ENCODE measurements at places on chromosomes 5 and 9. TPM values are rescaled to one million over a fixed set of nuclear protein-coding genes. Genes with fewer than 3 reads are reported as not detected.
A peak's percentile ranks its signal among the peaks of the same experiment; 100 is the strongest.

Gene MYOZ3
- total RNA-seq, result not detected

Gene FOXD4L6
- not detected for total RNA-seq

- peaks cover 4% of the 10 kb centered on the region for H3K27me3 ChIP-seq
- DNase-seq, result no peak
- H3K4me1 ChIP-seq, result peaks cover 13% of the 10 kb centered on the region
- no peaks in the 10 kb centered on the region for H3K36me3 ChIP-seq
Measured at GRCh38 chr9:87973730-87974292, 522 bp downstream of the CDK20 start.

GRCh38 chr5:36881807-36882206, 5.2 kb downstream of the NIPBL start:
- no peak overlapping the region for H3K4me3 ChIP-seq
- H3K4me1 ChIP-seq, result peaks cover 44% of the 10 kb centered on the region
- H3K27ac ChIP-seq, result no peak overlapping the region
- H3K36me3 ChIP-seq, result peaks cover 22% of the 10 kb centered on the region
- H3K27me3 ChIP-seq, result no peaks in the 10 kb centered on the region

GRCh38 chr5:100165309-100165708, 369.9 kb upstream of the FAM174A start:
- H3K4me1 ChIP-seq, result no peaks in the 10 kb centered on the region
- no peak for DNase-seq
- no peak overlapping the region for H3K27ac ChIP-seq
- no peaks in the 10 kb centered on the region for H3K27me3 ChIP-seq
- H3K36me3 ChIP-seq, result no peaks in the 10 kb centered on the region

Gene GBGT1
- total RNA-seq, result 4.1 TPM

GRCh38 chr9:102456562-102456961, 538.6 kb upstream of the CYLC2 start:
- H3K36me3 ChIP-seq, result no peaks in the 10 kb centered on the region
- H3K27ac ChIP-seq, result no peak overlapping the region
- no peak overlapping the region for H3K4me3 ChIP-seq
- no peaks in the 10 kb centered on the region for H3K4me1 ChIP-seq

DNA sequence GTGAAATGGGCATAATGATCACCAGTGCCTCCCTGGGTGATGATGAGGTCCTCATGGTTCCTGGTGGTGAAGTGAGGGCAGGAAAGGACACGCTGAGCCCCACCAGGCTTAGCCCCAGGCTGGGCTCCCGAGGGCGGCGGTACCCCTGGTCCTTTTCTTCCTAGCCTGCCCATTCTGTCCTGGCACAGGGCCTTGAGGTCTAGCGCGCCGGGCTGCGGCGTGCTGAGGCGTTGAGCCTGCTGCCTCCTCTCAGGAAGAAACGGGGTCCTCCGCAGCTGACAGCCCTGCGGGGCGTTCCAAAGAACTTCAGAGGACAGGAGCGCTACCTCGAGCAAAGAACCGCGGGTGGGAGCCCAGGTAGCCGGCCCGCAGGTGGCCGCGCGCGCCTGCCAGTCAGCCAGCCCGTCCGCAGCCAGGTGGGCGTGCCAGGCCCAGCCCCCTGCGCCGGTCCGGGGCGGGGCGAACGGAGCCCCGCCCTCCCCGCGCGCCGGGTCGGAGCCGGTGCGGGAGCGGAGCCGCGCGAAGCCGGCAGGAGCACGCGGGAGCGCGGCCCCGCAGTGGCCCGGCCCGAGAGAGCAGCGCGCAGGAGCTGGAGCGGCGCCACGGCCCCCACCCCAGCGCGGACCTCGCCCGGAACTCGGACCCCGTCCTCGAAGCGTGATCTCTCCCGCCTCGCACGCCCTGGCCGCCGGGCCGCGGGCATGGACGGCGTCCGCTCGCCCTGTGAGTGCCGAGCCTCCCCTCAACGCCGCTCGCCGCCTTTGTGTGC, at the start of gene WNK2:
Gene WNK2 (plus strand): TSS at position 477 of the 769 bp plus-strand sequence. CDS start 791 bp downstream, outside the sequence.
- no peak within 1 kb of the TSS for H3K27ac ChIP-seq
- peak; percentile 30 for DNase-seq
- peaks cover 49% of the 10 kb centered on the region for H3K27me3 ChIP-seq
- H3K4me1 ChIP-seq, result peaks cover 8% of the 10 kb centered on the region
- H3K36me3 ChIP-seq, result no peaks in the 10 kb centered on the region

DNA sequence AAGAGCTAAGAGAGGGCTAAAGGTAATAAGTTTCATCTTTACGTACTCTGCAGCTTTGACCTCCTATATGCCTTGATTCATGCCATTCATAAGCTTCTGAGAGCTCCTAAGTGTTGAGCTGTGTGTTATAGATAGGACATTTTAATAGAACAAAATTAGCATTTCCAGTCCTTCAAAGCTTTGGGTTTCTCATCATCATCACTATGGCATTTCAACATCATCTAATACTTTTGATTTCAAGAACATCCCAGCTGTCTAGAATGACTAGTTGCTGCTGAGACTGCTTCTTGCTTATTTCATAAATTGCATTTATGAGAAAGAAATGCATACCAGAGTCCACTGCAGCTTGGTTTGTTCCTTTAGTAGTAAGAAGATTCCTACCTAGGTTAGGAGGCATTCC, 201.7 kb downstream of the SGCD start:
- no peaks in the 10 kb centered on the region for H3K4me1 ChIP-seq
- no peak for DNase-seq

DNA sequence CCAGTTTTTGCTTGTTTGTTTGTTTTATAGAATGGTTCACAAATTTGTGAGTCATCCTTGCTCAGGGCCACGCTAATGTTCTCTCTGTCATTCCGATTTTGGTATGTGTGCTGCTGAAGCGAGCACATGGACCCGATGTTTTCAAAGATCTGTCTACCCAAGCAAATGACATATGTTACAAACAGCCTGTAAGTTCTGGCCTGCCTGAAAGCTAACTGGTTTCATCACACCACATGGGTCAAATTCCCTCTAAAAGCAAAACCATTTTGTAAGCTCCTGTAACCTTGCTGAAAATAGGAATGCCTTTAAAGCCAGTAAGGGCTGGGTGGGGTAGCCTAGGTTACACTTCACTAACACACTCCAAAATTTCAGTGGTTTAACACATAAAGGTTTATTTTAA, 25.4 kb downstream of the DMRT3 start:
- H3K36me3 ChIP-seq, result no peaks in the 10 kb centered on the region
- peaks cover 8% of the 10 kb centered on the region for H3K4me1 ChIP-seq
- DNase-seq, result no peak
- no peaks in the 10 kb centered on the region for H3K27me3 ChIP-seq
- H3K27ac ChIP-seq, result no peak overlapping the region

Gene TRIM14
- total RNA-seq, result 85.2 TPM

- no peak overlapping the region for H3K27ac ChIP-seq
- H3K36me3 ChIP-seq, result no peaks in the 10 kb centered on the region
- H3K4me3 ChIP-seq, result no peak overlapping the region
- no peak for DNase-seq
- no peaks in the 10 kb centered on the region for H3K27me3 ChIP-seq
Measured at GRCh38 chr9:116383936-116384335, 230.3 kb downstream of the PAPPA start.

GRCh38 chr5:2140501-2141175, 257.9 kb upstream of the IRX4 start:
- H3K4me3 ChIP-seq, result no peak overlapping the region
- no peaks in the 10 kb centered on the region for H3K27me3 ChIP-seq
- no peak for DNase-seq
- no peak overlapping the region for H3K27ac ChIP-seq
- no peaks in the 10 kb centered on the region for H3K36me3 ChIP-seq
- no peaks in the 10 kb centered on the region for H3K4me1 ChIP-seq

GRCh38 chr5:158351485-158352125, 492.7 kb upstream of the CLINT1 start:
- no peak for DNase-seq
- no peaks in the 10 kb centered on the region for H3K36me3 ChIP-seq
- no peaks in the 10 kb centered on the region for H3K4me1 ChIP-seq
- H3K27me3 ChIP-seq, result no peaks in the 10 kb centered on the region
- H3K4me3 ChIP-seq, result no peak overlapping the region
- no peak overlapping the region for H3K27ac ChIP-seq

- no peaks in the 10 kb centered on the region for H3K36me3 ChIP-seq
- H3K4me3 ChIP-seq, result no peak overlapping the region
- H3K4me1 ChIP-seq, result peaks cover 34% of the 10 kb centered on the region
- H3K27me3 ChIP-seq, result peaks cover 7% of the 10 kb centered on the region
- no peak for DNase-seq
Measured at GRCh38 chr9:115032296-115032695, 85.7 kb downstream of the TNC start.

GRCh38 chr5:140587495-140587894, 22.9 kb downstream of the SLC35A4 start:
- H3K27me3 ChIP-seq, result peaks cover 5% of the 10 kb centered on the region
- no peak overlapping the region for H3K4me3 ChIP-seq
- DNase-seq, result no peak
- H3K36me3 ChIP-seq, result no peaks in the 10 kb centered on the region
- peaks cover 4% of the 10 kb centered on the region for H3K4me1 ChIP-seq

- H3K27me3 ChIP-seq, result peaks cover 3% of the 10 kb centered on the region
- H3K4me3 ChIP-seq, result no peak overlapping the region
- no peaks in the 10 kb centered on the region for H3K4me1 ChIP-seq
- no peak overlapping the region for H3K27ac ChIP-seq
Measured at GRCh38 chr9:84937180-84937579, 267.7 kb downstream of the NTRK2 start.

Gene RMI1
- total RNA-seq, result 23.3 TPM

DNA sequence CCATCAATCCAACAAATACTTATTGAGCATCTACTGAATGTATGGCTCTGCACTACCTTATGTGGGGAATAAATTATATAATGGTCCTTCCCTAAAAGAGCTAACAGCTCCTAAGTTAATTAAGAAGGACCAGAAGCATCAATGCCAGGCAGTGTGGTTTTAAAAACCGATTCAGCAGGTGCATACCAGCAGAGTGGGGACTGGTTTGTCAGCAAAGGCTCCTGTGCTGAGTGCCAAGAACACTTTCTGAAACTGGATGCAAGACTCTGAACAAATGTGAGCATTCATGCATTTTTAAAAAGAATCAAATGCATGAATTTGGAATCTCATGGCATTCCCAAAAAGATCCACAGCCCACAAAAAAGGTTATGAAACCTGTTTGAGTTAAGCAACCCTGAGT, 142.2 kb downstream of the AUH start:
- peaks cover 2% of the 10 kb centered on the region for H3K4me1 ChIP-seq
- H3K36me3 ChIP-seq, result peaks cover 32% of the 10 kb centered on the region
- H3K27me3 ChIP-seq, result no peaks in the 10 kb centered on the region
- no peak overlapping the region for H3K4me3 ChIP-seq
- no peak overlapping the region for H3K27ac ChIP-seq

DNA sequence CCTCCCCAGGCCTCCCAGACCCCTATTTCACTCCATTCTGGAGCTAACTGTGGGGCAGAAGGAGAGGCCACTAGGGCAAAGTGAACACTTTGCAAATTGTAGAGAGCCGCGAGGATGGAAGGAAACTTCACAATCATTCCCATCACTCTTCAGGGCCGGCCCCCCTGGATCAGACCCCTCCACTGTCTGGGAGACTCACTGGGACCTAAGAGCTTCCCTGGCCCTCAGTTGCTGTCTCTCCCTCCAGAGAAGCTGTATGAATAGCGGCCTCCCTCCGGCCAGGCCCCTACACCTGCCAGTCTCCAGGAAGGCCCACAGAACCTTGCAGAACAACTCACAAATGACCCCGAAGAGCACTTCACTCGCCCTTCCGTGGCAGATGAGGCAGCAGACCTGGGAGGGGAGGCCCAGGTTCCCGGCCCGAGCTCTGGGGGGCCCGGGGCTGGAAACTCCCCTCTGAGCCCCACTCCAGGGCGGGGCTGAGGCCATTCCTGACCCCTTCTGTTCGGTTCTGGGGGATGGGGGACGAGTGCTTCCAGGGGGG, 141.9 kb upstream of the IER5L start:
- H3K4me3 ChIP-seq, result peak overlapping the region; percentile 7
- H3K36me3 ChIP-seq, result no peaks in the 10 kb centered on the region
- H3K4me1 ChIP-seq, result peaks cover 18% of the 10 kb centered on the region
- no peak for DNase-seq

DNA sequence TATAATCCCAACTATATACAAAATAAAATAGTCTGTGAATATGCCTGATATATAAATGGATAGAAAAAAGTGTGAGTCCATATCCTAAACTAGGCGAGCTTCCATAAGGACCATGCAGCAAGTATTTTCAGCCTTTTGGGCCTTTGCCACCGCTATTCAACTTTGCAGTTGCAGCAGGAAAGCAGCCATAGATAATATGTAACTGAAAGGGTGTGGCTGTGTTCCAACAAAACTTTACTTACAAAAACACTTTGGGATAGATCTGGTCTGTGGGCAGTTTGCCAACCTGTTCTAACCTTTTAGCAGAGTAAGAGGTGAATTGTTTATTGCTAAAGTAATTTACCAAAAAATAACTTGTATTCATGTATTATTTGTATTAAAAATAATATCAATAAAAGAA, 127.8 kb upstream of the GPR151 start:
- no peak overlapping the region for H3K27ac ChIP-seq
- peaks cover 3% of the 10 kb centered on the region for H3K27me3 ChIP-seq
- H3K4me3 ChIP-seq, result no peak overlapping the region
